ENCODE measurements at places on chromosomes 4 and X.
A peak's percentile ranks its signal among the peaks of the same experiment; 100 is the strongest.

DNA sequence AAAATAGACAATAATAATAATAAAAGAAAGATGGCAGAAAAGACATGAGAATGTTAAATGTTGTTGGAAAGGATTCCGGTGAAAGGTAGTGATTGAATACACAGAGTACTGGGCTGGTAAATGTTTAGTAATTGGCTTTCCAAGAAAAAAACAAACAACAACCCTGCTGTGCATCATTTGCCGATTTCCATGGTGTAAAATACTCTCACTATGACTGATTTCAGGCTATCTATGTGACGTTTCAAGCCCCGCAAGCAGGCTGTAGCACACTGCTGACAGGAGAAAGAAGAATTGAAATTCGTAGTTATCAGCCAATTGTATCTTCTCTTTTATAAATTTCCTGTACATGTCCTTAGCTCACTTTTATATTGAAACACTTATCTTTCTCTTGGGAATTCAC is 13.6 kb upstream of the SEPTIN6 start:
- no peak for DNase-seq

- DNase-seq = no peak
These were observed 108.3 kb upstream of the KLHL4 start for GRCh38 chrX:87409113-87409841.

GRCh38 chr4:174640146-174640545 is 117.9 kb upstream of the HPGD start:
- DNase-seq = no peak

DNA sequence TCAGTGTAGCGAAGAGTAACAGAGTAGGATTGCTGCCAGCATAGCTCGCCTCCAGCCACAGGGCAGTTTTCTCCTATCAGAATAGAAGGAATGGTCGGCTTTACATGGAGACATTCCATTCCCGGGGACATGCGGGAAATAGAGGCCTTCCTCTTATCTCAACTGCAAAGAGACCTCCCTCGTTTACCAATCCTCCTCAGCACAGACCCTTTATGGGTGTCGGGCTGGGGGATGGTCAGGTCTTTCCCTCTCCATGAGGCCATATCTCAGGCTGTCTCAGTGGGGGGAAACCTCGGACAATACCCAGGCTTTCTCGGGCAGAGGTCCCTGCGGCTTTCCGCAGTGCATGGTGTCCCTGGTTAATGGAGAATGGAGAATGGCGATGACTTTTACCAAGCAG is 285.0 kb downstream of the ASMT start:
- no peak for DNase-seq

- DNase-seq = peak; percentile 34
These were observed 577 bp upstream of the GLRA2 start for GRCh38 chrX:14528629-14529289.

GRCh38 chr4:176185051-176185450 is 10.3 kb downstream of the SPATA4 start:
- DNase-seq = no peak

GRCh38 chrX:112851806-112852205 is 11.2 kb upstream of the AMOT start:
- DNase-seq = no peak

GRCh38 chrX:29470030-29470429 is 745.3 kb upstream of the MAGEB2 start:
- no peak for DNase-seq

- no peak for DNase-seq
These were observed 3.3 kb upstream of the DUSP9 start for GRCh38 chrX:153643431-153644351.

DNA sequence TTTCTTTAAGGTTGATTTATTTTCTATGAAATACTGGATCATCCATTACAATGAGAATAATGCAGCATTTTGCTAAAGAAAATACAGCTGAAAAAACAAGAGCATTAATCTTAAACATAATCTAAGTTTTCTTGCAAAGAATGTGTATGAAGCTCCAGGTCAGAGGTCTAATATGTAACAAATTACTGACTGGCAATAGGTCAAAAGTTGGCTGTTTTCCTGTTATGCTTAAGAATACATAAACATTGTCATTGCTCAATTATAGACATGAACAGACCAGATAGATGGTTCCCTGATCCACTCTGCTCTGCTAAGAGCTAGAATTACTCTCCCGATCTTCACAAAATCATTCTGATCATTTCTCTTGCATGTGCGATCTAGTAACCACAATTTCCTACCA is 718.6 kb downstream of the PDHA2 start:
- DNase-seq = no peak

DNA sequence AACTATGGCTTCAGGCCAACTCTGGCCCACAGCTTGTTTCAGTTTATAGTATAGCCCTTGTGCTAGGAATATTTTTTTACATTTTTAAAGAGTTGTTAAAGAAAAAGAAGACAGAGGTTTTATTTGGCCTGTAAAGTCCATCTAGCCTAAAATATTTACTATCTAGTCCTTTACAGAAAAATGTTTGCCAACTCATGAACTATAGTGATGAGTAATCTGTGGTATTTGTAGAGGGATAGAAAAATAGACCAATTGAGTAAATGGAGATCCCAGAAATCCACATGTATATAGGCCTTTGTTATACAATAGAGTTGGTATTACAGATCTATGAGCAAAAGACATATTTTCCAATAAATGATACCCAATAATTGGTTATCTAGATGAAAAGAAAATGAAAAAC is 288.7 kb downstream of the PRDM5 start:
- DNase-seq = no peak

- DNase-seq = no peak
These were observed 551.6 kb upstream of the PRKX start for GRCh38 chrX:4265036-4265435.

DNA sequence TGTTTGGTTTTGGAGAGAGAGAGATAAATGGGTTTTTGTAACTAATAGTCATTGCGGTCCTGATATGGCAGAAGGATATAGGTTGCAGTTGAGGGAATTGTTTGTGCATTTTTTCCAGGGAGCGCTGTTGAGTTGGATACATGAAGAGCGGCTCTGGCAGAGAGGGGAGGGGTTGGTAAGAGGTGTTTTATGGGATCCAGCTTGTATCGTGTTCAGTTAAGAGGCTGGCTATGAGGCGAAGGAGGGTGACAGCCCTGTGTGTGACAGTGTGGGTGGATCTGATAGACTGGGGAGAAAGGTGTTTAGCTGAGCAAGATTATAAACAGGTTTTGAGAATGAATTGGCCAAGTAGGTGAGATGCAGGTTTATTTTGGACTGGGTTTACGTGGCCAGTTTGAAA is 1.5 kb downstream of the SPANXN4 start:
- no peak for DNase-seq

DNA sequence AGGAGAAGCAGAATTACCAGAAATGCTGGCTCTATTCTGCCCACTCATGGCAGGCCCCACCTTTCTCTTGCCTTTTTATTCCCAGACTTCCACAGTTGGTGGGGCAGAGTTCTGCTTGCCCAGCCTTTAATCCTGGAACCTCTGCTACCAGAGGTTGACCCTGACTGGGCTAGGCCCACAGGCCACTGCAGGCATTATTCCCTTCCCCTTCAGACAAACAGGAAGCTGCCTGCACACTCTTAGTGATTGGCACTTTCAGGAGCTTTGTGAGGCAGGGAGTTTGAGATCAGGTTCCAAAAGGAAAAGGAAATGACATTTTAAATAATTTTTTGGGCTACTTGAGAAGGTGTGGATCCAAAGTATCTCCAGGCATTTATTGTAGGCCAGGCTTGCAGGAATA is 18.8 kb downstream of the MSN start:
- no peak for DNase-seq

DNA sequence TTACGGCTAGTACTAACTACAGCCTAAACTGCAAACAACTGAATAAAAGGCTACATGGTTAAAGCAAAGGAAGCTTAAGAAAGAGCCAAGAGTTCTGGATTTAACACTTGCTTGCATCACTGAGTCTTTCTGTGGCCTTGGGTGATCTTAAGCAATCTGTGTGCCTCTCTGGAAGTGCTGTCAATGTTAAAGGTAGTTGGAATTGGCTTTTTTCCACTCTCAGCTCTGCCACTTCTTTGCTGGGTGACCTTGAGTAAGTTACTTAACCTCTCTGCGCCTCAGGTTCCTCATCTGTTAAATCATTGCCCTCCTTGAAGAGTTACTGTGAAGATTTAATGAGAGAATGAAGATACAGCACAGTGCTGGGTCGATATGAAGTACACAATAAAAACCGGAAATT is 15.7 kb downstream of the SLC2A9 start:
- DNase-seq = no peak

DNA sequence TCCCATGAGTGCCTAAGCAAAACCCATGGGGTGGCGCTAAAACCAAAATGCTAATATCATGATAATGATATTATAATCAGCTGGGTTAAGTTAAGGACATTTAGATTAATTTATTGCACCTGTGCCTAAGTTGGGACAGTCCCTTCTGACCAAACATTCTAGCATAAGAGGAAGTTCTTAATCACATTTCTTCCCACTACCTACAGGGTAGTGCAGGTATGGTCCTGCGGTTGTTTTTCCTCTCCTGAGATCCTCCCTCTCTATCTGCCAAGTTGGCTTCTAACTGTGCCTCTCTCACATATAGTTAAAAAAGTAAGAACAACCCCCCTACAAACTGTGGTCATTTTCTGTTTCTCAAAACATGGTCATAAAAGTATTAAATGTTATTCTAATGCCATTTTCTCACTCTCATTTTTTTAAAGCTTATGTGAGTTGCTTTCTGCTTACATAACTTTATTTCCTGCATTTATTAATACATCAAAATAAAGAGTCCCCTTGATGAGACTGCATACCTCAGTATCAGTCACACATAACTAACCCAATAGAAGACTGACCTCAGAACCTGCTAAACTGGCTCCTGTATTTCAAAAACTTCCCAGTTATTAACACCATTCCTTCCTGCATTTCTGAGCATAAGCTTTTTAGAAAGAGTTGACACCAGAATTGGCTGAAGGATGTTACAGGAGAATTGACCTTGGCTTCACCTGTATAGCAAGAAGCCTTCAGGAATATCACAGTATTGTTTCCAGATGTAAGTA is 1332.5 kb downstream of the FSTL5 start:
- DNase-seq = no peak

- no peak for DNase-seq
These were observed 20.0 kb downstream of the ZNF330 start for GRCh38 chr4:141240671-141241070.

DNA sequence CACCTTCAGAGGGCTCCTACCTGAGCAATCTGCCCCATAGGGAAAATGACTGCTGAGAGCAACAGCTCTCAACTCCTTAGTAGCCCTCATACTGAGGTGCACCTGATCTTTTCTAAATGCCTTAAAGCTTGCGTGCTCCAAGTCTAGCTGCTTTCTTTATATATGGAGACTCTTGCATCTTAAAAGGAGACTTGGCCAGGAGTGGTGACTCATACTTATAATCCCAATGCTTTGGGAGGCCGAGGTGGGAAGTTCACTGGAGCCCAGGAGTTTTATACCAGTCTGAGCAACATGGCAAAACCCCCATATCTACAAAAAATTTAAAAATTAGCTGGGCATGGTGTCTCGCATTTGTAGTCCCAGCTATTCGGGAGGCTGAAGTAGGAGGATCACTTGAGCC is 78.1 kb upstream of the TRIM2 start:
- no peak for DNase-seq

- no peak for DNase-seq
These were observed 383 bp upstream of the TBC1D19 start for GRCh38 chr4:26583538-26583864.

- no peak for DNase-seq
These were observed 134.2 kb downstream of the EIF4E start for GRCh38 chr4:98794565-98795205.

DNA sequence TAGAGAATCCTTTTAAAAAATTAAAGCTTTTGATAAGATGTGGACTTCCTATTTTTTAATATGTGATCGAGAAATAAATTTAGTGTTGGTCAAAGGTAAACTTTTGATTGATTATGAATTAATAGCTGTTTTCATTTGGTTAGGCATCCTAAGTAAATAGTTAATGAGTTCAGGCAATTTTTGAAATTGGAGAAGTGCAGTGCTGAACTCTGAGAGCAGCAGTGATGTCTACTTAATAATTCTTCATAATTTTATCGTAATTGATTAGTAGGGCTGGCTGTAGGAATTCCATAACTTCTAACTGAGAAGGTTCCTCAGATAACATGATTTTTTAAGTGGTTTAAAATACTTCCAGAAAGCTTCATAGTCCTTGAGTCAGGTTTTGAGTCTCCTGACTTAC is 1.5 kb downstream of the MND1 start:
- DNase-seq = no peak

GRCh38 chr4:159048166-159048886 is 54.6 kb upstream of the RAPGEF2 start:
- DNase-seq = no peak

GRCh38 chrX:32532262-32532661 is 679.1 kb downstream of the DMD start:
- no peak for DNase-seq
